ENCODE measurements at places on chromosomes 16 and 17. TPM values are rescaled to one million over a fixed set of nuclear protein-coding genes. Genes with fewer than 3 reads are reported as not detected.
A peak's percentile ranks its signal among the peaks of the same experiment; 100 is the strongest.

Gene MAP2K6
- 3.4 TPM for total RNA-seq

Gene MYH1
- not detected for total RNA-seq

Gene ABCA6
- total RNA-seq = not detected

Gene NEUROD2
- total RNA-seq = not detected

Gene HCRT
- total RNA-seq = not detected

Gene USP6
- total RNA-seq = 0.07 TPM

Gene SDR42E1
- 8.2 TPM for total RNA-seq

- peak overlapping the region; percentile 98 for H3K4me3 ChIP-seq
- peak overlapping the region; percentile 98 for H3K27ac ChIP-seq
- no peak for DNase-seq
Observed at GRCh38 chr17:44898768-44899073, 524 bp downstream of the EFTUD2 start.

DNA sequence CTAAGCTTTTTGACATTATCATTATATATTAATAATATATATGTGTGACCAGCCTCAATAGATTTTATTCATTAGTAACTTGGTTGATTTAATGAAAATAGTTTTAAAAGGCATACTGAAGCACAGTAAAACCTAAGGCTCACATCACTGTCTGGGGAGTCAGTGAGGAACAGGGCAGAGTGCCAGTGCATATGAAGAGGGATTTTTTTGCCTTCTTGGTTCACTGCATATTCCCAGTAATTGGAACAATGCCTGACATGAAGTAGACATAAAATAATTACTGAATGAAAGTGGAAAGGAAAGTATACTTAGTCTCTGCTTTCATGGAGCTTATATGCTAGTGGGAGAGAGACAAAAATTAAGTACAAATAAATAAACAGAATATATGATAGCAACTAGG is 81.1 kb downstream of the FTO start:
- no peak for DNase-seq
- H3K27ac ChIP-seq = no peak overlapping the region
- peaks cover 38% of the 10 kb centered on the region for H3K4me1 ChIP-seq
- no peak overlapping the region for H3K4me3 ChIP-seq

GRCh38 chr16:64092271-64092670 is 1029.6 kb downstream of the CDH11 start:
- no peak overlapping the region for H3K27ac ChIP-seq
- H3K4me3 ChIP-seq = no peak overlapping the region
- no peaks in the 10 kb centered on the region for H3K36me3 ChIP-seq
- no peaks in the 10 kb centered on the region for H3K4me1 ChIP-seq
- H3K27me3 ChIP-seq = no peaks in the 10 kb centered on the region

GRCh38 chr16:48491517-48491916 is 106.3 kb upstream of the SIAH1 start:
- H3K36me3 ChIP-seq = no peaks in the 10 kb centered on the region
- H3K4me3 ChIP-seq = no peak overlapping the region
- no peak for DNase-seq
- no peak overlapping the region for H3K27ac ChIP-seq
- H3K4me1 ChIP-seq = no peaks in the 10 kb centered on the region

- no peak for DNase-seq
- H3K4me3 ChIP-seq = no peak overlapping the region
- H3K36me3 ChIP-seq = no peaks in the 10 kb centered on the region
- no peak overlapping the region for H3K27ac ChIP-seq
Observed at GRCh38 chr17:44247440-44247841, 20.5 kb downstream of the SLC4A1 start.

DNA sequence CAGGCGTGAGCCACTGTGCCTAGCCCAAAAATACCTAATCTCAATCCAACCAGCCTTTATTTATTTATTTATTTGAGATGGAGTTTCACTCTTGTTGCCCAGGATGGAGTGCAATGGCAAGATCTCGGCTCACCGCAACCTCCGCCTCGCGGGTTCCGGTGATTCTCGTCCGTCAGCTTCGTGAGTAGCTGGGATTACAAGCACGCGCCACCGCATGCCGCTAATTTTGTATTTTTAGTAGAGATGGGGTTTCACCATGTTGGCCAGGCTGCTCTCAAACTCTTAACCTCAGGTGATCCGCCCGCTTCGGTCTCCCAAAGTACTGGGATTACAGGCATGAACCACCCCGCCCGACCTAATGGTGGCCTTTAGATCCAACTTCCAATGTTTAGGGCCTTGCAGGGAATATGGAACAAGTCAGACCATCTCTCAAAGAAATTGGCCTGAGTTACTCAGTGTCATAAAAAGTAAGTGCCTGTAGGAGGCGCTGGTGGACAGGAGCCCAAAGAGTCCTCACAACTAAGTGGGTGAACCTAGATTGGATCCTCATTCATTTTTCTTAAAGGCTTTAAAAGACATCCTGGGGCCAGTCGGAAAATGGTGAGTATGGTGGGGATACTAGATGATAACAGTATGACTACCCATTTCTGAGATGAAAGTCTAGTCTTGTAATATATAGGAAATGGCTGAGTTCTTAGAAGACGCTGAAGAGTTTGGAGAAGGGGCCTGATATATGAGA is 4.6 kb downstream of the ZSCAN10 start:
- peak overlapping the region; percentile 29 for H3K27ac ChIP-seq
- H3K27me3 ChIP-seq = no peaks in the 10 kb centered on the region
- peak; percentile 77 for DNase-seq
- no peaks in the 10 kb centered on the region for H3K36me3 ChIP-seq
- peaks cover 32% of the 10 kb centered on the region for H3K4me1 ChIP-seq

GRCh38 chr17:12457493-12457892 is 208.2 kb upstream of the MYOCD start:
- no peak overlapping the region for H3K4me3 ChIP-seq
- no peaks in the 10 kb centered on the region for H3K4me1 ChIP-seq
- H3K36me3 ChIP-seq = peaks cover 4% of the 10 kb centered on the region
- no peak overlapping the region for H3K27ac ChIP-seq
- DNase-seq = no peak
- H3K27me3 ChIP-seq = no peaks in the 10 kb centered on the region
